ENCODE measurements at places on chromosomes 2 and 18.

DNA sequence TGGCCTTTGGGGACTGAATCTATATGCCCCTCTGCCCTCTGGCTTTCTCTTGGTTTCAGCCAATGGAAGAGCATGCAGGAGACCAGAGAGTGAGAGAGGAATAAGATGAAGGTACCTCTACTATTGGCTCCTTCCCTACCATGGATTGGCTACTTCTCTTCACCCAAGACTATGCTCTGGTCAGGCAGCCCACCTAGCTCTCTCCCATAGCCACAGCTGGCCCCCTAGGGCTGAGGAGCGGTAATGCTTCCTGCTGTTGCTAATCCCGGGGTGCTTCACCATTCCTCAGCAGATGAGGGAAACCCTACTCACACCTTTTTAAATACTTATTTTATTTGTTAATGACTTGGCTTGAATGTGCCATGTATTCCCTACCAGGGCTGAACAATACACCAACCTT lies 142.4 kb downstream of the MREG start:
- no peak for DNase-seq

DNA sequence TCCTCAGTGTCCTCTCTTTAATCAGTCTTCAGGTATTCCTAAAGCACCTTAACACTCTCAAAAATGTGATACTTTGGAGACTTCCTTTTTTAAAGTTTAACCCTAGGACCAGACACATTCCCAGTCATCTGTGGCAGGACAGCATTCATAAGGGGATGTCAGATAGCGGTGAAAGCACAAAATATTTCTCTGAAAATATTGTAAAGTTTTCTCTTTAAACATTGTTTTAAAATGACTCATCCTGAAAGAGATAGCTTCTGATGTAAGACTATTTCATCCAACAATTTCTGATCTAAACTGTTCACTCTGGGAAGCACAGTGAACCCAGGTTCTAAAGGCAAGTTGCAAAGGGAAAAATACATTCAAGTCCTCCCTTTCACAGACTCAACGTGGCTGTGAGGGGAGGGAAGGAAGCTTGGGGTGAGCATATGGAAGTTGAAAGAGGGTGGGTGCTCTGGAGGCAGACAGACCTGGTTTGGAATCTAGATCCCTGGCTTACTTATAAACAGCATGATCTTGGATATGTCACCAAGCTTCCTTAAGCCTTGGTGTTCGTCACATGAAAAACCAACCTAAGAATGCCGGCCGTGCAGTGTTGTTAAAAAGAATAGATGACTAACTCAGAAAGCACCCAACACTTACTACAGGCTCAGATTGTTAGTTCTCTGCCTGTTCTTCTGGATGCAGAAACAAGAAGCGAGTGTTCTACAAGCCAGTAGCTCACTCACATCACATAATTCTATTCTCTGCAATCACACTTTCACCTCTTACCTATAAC lies 12.1 kb downstream of the GALNT14 start:
- DNase-seq: no peak

DNA sequence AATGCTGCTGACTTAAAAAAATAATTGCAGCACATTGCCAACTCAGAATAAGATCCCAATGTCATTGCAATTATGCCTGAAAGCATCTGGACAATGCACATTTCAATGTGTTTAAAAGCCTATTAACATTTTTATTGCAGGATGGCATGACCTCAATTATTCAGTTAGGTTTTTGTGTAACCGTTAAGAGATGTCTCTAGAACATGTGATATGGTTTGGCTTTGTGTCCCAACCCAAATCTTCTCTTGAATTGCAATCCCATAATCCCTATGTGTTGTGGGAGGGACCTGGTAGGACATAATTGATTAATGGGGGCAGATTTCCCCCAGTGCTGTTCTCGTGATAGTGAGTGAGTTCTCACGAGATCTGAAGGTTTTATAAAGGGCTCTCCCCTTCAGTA lies 43.2 kb upstream of the ZC3H15 start:
- DNase-seq: no peak

GRCh38 chr2:196925051-196925767 lies 1.3 kb downstream of the PGAP1 start:
- no peak for DNase-seq

- no peak for DNase-seq
Observed at GRCh38 chr2:109089602-109090300, 39.3 kb upstream of the SH3RF3 start.

DNA sequence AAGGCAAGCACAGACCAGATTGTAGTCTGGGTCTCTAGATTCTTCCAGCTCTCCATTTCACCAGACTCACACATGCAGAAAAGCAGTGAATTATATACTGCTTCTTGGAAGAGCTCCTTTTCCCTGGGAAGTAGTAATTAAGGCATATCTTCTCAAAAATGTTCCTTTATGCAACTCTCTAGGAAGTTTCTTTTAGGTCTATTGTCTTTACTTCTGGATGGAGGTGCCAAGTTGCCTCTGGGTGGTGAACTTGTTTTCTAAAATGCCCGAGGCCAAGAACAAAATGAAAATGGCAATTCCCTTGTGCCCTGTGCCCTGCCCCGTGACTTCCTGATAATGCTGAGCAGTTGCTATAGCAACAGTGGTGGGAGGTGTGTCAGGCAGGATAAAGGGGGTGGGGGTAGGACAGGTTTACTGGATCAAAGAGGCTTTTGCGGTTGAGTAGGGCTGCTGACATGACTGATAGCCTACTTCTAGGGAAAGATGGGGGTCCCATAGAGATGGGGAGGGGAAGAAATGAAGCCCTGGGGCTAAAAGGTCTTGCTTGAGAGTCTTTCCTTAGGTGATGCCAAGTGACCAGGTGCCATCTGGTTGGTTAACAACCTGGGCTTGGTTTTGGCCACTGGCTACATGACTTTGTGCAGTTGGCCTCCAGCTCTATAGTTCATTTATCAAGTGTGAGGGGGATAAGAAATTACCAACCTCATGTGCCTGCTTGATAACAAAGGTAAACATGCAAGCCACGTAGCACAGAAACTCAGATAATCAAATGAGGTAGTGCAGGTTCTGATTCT lies 11.8 kb downstream of the IGFBP2 start:
- no peak for DNase-seq

- no peak for DNase-seq
Observed at GRCh38 chr2:239779584-239779983, 245.6 kb downstream of the NDUFA10 start.
